A673 (cell line): ENCODE measurements at places on chromosomes 12 and 14. TPM values are rescaled to one million over a fixed set of nuclear protein-coding genes. Genes with fewer than 3 reads are reported as not detected.

- no peak overlapping the region for H3K4me3 ChIP-seq
- H3K4me1 ChIP-seq, result no peaks in the 10 kb centered on the region
- H3K27ac ChIP-seq, result no peak overlapping the region
- no peaks in the 10 kb centered on the region for H3K27me3 ChIP-seq
- no peaks in the 10 kb centered on the region for H3K36me3 ChIP-seq
- no peak for DNase-seq
These were observed 16.7 kb upstream of the ERC1 start for GRCh38 chr12:974271-974862.

GRCh38 chr12:104718304-104718929 lies 239.7 kb downstream of the SLC41A2 start:
- no peaks in the 10 kb centered on the region for H3K27me3 ChIP-seq
- no peak overlapping the region for H3K27ac ChIP-seq
- DNase-seq, result no peak
- no peak overlapping the region for H3K4me3 ChIP-seq

The FAM181A gene
- total RNA-seq, result not detected in 2 replicates

GRCh38 chr12:119673634-119674033 lies 5.7 kb downstream of the PRKAB1 start:
- H3K4me1 ChIP-seq, result no peaks in the 10 kb centered on the region
- peaks cover 68% of the 10 kb centered on the region for H3K36me3 ChIP-seq
- DNase-seq, result no peak
- H3K27me3 ChIP-seq, result no peaks in the 10 kb centered on the region
- H3K27ac ChIP-seq, result no peak overlapping the region
- H3K4me3 ChIP-seq, result no peak overlapping the region

The TMEM179 gene
- total RNA-seq, result 0.39 and 0.58 TPM in 2 replicates

DNA sequence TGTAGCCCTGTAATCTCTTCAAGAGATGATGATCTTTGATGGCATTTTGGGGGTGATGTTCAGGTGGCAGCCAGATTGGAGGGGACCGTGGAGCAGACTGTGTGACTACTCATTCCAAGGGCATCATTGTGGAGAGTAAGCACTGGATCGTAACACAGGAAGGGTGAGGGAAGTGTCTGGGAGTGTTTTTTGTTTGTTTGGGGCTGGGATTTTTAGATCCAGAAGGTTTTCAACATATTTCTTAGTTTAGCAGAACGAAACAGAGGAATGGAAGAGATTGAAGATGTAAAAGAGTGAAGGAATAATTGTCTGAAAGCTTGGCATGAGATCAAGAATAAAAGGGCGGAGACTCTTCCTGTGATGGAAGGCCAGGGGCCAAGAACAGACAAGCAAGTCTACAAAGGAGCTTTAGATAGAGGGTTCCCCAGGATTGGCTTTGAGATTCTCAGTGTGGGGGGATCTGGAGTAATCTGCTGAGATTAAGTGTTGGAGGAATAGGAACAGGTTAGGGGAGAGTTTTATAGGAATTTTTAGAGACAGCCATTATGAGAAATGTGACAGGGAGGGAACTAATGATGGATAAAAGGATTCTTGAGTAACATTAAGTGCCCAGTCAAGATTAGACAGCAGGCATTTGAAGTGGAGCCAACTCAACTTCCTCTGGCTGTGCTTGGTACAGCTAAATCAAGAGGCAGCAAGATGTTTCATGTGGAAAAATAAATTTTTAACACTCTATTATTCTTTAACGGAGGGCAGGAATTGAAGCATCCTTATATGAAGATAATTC lies 79.7 kb upstream of the REP15 start:
- no peak overlapping the region for H3K4me3 ChIP-seq
- no peak overlapping the region for H3K27ac ChIP-seq
- no peaks in the 10 kb centered on the region for H3K36me3 ChIP-seq

The CLEC4C gene
- total RNA-seq, result not detected in 2 replicates

DNA sequence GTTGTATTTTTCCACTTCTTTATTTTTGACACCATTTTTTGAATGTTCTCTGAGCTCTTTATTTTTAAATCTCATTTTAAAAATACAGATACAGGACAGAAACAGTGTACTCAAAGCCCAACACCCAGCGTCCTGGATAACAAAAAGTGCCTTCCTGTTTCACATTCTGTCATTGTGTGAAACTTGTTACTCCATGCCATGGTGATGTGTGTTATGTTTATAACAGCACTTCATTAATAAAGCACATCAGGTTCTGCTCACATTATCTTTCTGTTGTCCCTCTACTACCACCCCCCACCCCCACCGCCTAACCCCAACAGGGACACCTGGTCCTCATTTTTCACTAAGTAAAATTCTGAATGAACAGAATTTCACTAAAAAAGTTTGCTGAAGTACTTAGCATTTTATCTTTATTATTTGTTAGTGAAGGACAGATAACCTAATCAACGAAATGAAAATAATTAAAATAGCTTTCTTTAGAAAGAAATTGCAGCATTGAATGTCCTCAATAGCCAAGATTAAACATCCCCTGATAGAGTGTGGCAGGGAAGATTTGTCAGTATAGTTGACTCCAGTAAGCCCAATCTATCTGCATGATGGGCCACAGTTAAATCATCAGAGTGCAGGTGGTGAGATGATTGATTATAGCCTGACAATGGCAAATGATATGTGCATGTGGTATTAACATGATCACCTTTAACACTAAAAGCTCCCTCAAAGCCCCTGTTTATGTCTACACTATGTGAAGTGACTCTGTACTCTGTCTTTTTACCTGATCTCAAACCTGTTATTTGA lies 153.9 kb downstream of the ACSS3 start:
- H3K27ac ChIP-seq, result no peak overlapping the region
- H3K4me1 ChIP-seq, result no peaks in the 10 kb centered on the region
- no peak overlapping the region for H3K4me3 ChIP-seq
- H3K27me3 ChIP-seq, result no peaks in the 10 kb centered on the region

The DEPDC4 gene
- 2.0 and 3.2 TPM in 2 replicates for total RNA-seq

The RNU4-1 gene
- total RNA-seq, result 1,130 and 1,293 TPM in 2 replicates

DNA sequence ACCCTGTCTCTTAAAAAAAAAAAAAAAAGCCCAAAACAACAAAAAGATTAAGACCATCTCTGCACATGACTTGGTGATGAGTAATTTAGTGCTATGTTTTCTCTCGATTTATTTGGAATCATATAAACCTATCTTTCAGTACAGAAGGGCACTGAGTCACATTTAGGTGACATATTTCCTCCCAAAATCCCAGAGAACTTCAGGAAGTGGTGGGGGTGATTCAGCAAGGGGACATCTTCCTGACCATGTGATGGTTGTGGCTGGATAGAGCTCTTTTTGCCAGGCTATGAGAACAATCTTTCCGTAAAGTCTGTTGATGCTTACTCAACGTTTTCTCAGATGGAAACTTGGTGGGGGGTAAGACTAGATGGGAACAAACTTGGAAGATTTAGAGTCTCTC lies 50.0 kb downstream of the PPFIBP1 start:
- H3K27me3 ChIP-seq, result no peaks in the 10 kb centered on the region
- H3K36me3 ChIP-seq, result no peaks in the 10 kb centered on the region
- H3K4me3 ChIP-seq, result no peak overlapping the region

The PTGER2 gene
- not detected in 2 replicates for total RNA-seq

DNA sequence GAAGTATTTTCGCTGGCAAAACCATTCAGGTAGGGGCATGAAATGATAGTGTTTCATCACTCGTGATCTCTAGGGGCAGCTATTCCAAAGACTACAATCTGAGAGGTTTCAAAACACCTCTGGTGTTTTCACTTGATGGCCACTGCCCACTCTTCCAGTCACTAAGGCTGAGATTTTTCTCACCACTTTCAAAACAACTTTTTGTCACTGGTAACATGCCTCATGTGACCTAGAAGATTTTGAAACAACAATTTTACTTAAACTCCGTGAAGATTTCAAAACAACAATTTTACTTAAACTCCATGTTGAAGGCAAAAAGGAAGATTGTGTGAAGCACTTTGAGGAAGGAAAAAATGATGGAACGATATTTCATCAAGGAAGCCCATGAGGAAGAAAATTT lies 1.2 kb upstream of the IRAK3 start:
- no peak overlapping the region for H3K27ac ChIP-seq
- H3K36me3 ChIP-seq, result no peaks in the 10 kb centered on the region
- H3K27me3 ChIP-seq, result peaks cover 4% of the 10 kb centered on the region
- DNase-seq, result no peak
- no peaks in the 10 kb centered on the region for H3K4me1 ChIP-seq

- H3K36me3 ChIP-seq, result no peaks in the 10 kb centered on the region
- no peaks in the 10 kb centered on the region for H3K4me1 ChIP-seq
- DNase-seq, result no peak
- no peaks in the 10 kb centered on the region for H3K27me3 ChIP-seq
- no peak overlapping the region for H3K4me3 ChIP-seq
These were observed 1.1 kb upstream of the DPPA3 start for GRCh38 chr12:7709969-7710675.

DNA sequence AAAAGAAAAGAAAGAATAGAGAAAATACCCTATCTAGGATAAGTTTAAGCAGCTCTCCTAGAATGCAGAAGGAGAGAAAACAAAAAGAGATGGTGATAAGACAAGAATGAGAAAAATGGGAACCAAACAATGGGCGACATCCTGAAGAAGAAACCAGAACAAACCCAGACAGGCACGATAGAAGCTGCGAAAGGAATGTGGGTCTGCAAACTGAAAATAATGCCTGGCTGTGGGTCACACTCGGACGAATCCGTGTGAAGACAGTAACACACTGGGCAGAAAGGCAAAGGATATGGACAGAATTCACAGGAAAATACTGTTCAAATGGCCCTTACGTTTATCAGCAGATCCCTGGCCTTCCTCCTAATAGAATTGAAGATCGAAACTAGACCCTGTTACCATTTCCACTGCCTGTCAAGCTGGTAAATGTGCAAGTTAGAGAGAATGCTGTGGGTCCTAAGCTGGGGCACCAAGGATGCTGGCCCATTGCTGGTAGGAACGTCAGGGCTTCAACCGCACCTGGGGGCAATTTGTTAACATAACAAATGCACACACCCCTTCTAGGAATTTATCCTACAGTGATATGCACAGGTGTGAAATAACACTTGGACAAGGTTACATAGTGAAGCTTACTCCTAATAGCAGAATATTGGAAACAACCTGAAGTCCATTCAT lies 117.5 kb upstream of the RFLNA start:
- H3K4me3 ChIP-seq, result no peak overlapping the region
- no peak for DNase-seq
- no peak overlapping the region for H3K27ac ChIP-seq
- no peaks in the 10 kb centered on the region for H3K36me3 ChIP-seq
- no peaks in the 10 kb centered on the region for H3K27me3 ChIP-seq
- no peaks in the 10 kb centered on the region for H3K4me1 ChIP-seq

The MYG1 gene
- total RNA-seq, result 102 and 111 TPM in 2 replicates

GRCh38 chr14:21399311-21399870 lies 15.6 kb upstream of the SUPT16H start:
- H3K4me1 ChIP-seq, result no peaks in the 10 kb centered on the region
- peaks cover 93% of the 10 kb centered on the region for H3K36me3 ChIP-seq
- H3K27me3 ChIP-seq, result no peaks in the 10 kb centered on the region
- H3K27ac ChIP-seq, result no peak overlapping the region
- H3K4me3 ChIP-seq, result no peak overlapping the region
- DNase-seq, result no peak

The TMED10 gene
- 275 and 278 TPM in 2 replicates for total RNA-seq

The THTPA gene
- 12.3 and 18.9 TPM in 2 replicates for total RNA-seq

GRCh38 chr14:94689985-94690400 lies 77.8 kb downstream of the SERPINA3 start:
- no peaks in the 10 kb centered on the region for H3K27me3 ChIP-seq
- H3K27ac ChIP-seq, result no peak overlapping the region
- H3K36me3 ChIP-seq, result no peaks in the 10 kb centered on the region
- H3K4me1 ChIP-seq, result peaks cover 16% of the 10 kb centered on the region
- no peak for DNase-seq

The PRPH gene
- not detected in 2 replicates for total RNA-seq

DNA sequence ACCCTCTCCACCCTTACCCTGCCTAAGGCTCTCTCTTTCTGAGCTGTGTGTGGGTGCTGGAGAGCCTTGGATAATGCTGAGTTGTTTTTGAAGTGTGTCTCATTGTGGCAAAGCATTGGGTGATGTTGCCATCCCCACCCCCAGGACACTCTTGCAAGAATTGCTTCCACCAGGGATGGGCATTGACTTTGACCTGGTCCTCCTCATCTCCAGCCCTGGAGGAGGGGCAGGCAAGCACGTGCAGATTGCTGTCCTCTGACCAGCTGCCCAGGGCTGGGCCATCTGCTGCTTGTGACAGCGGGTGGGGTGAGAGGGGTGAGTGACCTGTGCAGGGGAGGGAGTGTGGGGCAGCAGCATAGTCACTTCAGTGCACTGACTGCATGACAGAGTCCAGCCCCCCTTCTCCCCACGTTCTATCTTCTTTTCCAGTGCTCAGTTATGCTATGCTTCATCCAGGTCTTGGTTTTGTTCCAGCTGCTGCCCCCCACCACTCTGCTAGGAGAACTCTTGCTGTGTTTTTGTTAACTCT lies 26.2 kb downstream of the SUSD6 start:
- no peak overlapping the region for H3K27ac ChIP-seq
- no peaks in the 10 kb centered on the region for H3K27me3 ChIP-seq
- H3K4me3 ChIP-seq, result no peak overlapping the region

The ANKS1B gene
- total RNA-seq, result 0.99 and 1.1 TPM in 2 replicates

DNA sequence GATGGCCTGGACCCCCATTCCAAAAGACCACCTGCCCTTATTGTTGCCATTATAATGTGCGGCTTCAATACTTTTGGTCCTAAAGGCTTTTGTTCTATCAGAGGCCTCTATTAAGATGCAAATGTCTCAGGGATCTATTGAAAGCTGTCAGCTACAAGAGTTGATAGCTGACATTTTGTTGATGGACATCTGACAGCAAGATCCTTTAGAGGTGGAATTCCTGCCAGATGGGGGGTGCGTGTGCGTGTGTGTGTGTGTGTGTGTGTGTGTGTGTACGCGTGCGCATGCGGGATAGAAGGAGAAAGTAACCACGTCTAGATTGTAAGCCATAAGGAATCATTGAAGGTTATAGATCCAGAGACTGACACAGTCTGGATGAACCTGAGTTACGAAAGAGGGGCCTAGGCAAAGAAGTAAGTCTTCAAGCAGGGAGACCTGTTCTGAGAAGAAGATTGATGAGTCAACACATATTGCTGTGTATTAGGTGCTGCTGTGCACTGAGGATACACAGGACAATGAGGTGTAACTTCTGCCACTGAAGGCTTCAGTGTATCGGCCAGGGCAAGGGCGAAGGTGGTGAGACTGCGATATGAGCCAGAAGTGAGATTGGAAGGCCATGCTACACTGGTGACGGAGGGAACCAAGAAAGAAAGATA lies 89.2 kb downstream of the PRMT8 start:
- H3K4me3 ChIP-seq, result no peak overlapping the region
- no peak for DNase-seq
- no peaks in the 10 kb centered on the region for H3K4me1 ChIP-seq
- no peak overlapping the region for H3K27ac ChIP-seq
- H3K27me3 ChIP-seq, result no peaks in the 10 kb centered on the region

DNA sequence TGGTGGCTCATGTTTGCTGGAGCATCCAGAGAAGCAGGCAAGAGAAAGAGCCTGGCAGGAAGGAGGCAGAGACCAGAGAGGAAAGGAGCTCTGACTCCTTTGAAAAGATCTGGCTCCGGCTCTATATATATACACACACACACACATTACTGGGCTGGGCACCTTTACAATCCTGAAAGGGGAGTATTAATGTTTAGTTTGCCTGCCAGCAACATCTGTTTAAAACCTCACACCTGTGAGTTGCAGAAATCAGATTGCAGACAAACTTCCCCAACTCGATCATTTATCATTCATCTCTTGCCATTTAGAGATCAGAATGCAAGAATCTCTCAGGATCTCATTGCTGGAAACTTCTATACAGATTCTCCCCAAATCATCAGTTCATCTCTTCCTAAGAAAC lies at the start of gene KRT77:
Gene KRT77 (minus strand): TSS at position 101 of the 400 bp plus-strand sequence. CDS start 90 bp downstream, at position 11.
- no peak within 1 kb of the TSS for H3K4me3 ChIP-seq
- no peaks in the 10 kb centered on the region for H3K36me3 ChIP-seq
- H3K4me1 ChIP-seq, result peaks cover 5% of the 10 kb centered on the region
- DNase-seq, result no peak
